ENCODE measurements at places on chromosomes 5 and 9.

GRCh38 chr5:112847306-112847705 is 13.8 kb upstream of the SRP19 start:
- DNase-seq, result no peak

- DNase-seq, result no peak
These were observed 59.1 kb downstream of the FNBP1 start for GRCh38 chr9:129983891-129984290.

GRCh38 chr9:19246891-19247290 is 16.4 kb downstream of the DENND4C start:
- DNase-seq, result no peak

DNA sequence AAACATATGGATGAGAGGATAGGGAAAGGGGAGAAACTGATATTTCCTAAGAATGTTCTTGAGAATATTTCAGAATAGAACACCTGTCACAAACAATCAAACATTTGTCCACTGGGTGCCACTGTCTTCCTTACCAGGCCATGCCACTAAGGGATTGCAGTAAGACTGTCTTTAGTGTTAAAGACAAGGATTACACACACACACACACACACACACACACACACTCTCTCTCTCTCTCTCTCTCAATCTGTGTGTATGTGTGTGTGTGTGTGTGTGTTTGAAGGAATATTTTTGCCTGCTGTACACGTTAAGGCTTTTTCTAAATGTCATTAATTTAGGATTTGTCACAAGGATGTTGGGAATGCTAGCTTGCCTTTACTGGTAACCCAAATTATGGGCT is 54.4 kb downstream of the CCDC192 start:
- DNase-seq, result no peak

- peak; percentile 34 for DNase-seq
These were observed 563 bp downstream of the SNAPC4 start for GRCh38 chr9:136399176-136400037.

GRCh38 chr5:98217138-98217537 is 556.3 kb upstream of the RGMB start:
- no peak for DNase-seq
